A549 treated with CpdA at 1 μM for 4 hours (cell line): ENCODE measurements at places on chromosomes 4 and X. TPM values are rescaled to one million over a fixed set of nuclear protein-coding genes. Genes with fewer than 3 reads are reported as not detected.

The PDZD4 gene
- 2.7 to 3.5 TPM (median 3.0 TPM) in 5 replicates for total RNA-seq

The RTL3 gene
- total RNA-seq: 0.02 TPM in 1 of 5 replicates, not detected in the others

The PABPC1L2B gene
- not detected in 5 replicates for total RNA-seq

The PPP4R3C gene
- not detected in 5 replicates for total RNA-seq

The PCDH7 gene
- 0.05 to 0.47 TPM (median 0.07 TPM) in 5 replicates for total RNA-seq

The CCDC160 gene
- 0.05 TPM in 1 of 5 replicates, not detected in the others for total RNA-seq

The TREX2 gene
- 0.78 to 2.2 TPM (median 1.6 TPM) in 5 replicates for total RNA-seq

The BTC gene
- total RNA-seq: 1.2 to 1.6 TPM (median 1.4 TPM) in 5 replicates

The TCP11X2 gene
- total RNA-seq: not detected in 5 replicates
